ENCODE measurements at places on chromosomes 3 and 15.

- DNase-seq: no peak
Measured at GRCh38 chr15:99324700-99325099, 73.4 kb downstream of the LRRC28 start.

DNA sequence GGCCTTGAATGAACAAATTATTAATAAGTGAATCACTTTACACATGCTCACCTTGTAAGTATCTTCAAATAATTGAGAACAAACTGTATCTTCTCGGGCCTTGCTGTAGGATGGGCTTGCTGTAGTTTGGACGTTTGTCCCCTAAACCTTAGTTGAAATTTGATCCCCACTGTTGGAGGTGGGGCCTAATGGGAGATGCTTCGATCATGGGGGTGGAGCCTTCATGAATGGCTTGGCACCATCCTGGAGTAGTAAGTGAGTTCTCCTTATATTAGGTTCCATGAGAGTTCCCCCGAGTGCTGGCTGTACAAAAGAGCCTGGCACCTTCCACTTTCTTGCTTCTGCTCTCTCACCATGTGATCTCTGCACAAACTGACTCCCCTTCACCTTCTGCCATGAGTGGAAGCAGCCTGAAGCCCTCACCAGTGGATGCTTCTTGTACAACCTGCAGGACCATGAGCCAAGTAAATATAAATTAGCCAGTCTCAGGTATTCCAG, 29.3 kb downstream of the PIGB start:
- peak; percentile 22 for DNase-seq

- DNase-seq: no peak
Measured at GRCh38 chr15:70245932-70246622, 148.4 kb upstream of the TLE3 start.

GRCh38 chr3:44058868-44059203, 182.8 kb upstream of the TOPAZ1 start:
- DNase-seq: no peak

- DNase-seq: no peak
Measured at GRCh38 chr3:144175644-144176425, 204.2 kb downstream of the DIPK2A start.

DNA sequence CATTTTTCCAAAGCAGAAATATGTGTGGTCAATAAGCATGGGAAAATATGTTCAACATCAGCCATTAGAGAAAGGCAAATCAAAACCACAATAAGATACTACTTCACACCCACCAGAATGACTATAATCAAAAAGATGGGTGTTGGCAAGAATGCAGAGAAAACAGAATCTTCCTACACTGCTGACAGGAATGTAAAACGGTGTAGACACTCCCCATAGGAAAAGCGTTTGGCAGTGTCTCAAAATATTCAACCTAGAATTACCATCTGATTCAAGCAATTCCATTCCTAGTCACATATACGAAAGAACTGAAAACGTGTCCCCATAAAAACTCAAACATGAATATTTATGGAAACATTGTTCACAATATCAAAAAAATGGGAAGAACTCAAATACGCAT, 123.3 kb downstream of the ADAMTS17 start:
- DNase-seq: no peak

DNA sequence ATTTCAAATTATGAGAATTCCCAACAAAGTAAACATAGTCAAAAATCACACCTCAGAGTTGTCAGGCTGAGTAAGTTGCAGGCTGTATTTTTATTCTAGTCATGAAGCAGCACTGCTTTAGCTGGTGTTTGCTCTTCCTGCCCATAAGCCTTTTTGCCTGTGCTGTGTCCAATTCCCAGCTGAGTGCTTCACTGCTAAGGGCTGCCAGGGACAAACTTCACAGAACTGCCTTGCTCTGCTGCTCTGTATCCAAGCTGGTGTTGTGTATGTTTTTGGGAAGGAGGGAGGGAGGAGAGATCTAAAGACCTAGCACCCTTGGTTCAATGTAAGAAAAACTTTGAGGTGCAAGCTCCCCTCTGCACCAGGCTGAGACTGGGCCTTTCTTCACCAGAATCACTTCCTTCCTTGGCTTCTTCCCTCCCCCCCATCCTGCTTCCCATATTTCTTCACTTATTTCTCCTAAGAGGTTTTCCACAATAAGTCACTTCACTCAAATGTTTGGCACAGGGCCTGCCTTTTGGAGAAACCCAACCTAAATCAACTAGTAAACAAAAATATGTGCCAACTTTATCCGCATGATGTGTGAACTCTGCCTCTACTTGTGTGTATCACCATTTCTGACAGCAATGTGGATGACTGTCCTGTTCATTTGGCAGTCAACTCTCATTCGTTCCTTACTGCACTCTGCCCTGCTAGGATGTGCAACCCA, 156.1 kb downstream of the TBL1XR1 start:
- no peak for DNase-seq

- DNase-seq: no peak
Measured at GRCh38 chr3:55077726-55078125, 149.9 kb upstream of the LRTM1 start.

- DNase-seq: no peak
Measured at GRCh38 chr3:31621314-31621713, 88.6 kb downstream of the STT3B start.

- no peak for DNase-seq
Measured at GRCh38 chr15:98226578-98226977, 266.1 kb downstream of the ARRDC4 start.

GRCh38 chr3:48416546-48416945, 13.3 kb downstream of the PLXNB1 start:
- no peak for DNase-seq
